ENCODE measurements at places on chromosomes 1 and 21.

GRCh38 chr1:169129109-169129784 is 22.8 kb downstream of the ATP1B1 start:
- no peak for DNase-seq

DNA sequence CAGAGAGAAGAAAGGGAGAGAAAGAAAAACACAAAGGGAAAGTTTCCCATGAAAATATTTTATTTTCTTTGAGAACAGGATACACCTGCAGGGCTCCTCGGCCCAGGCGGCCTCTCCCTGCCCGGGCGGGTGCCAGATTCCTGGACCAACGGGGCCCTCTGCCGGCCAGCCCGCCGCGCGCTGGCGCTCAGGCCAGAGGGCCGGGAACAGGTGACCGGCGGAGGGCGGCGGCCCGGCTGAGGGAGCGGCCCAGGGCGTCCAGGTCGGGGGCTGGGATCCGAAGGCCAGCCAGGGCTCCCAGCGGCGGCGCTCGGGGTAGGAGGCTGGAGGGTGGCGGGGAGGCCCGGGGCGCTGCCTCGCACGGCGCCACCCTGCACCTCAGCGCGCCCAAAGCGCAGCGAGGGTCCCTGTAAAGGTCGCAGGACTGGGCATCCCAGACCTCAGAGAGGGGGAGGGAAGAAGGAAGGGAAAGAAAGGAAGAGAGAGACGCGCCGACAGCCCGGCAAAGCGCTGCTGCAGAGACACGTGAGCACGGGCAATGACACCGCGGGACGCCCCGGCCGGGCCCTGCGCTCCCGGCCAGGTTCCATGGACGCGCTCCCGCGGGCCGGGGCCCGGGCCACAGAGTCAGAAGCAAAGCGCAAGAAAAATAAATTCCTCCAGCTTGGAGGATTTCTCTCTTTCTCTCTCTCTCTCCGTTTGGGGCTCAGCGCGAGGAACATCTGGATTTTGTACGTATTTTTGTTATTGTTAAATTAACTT is 927 bp downstream of the WNT9A start:
- DNase-seq, result peak; percentile 9

GRCh38 chr1:6041432-6042062 is 4.1 kb upstream of the KCNAB2 start:
- DNase-seq, result no peak

- DNase-seq, result no peak
These were observed 301.7 kb upstream of the VAMP3 start for GRCh38 chr1:7469255-7469938.

- DNase-seq, result no peak
These were observed 14.6 kb downstream of the EPHX1 start for GRCh38 chr1:225824533-225824941.

- DNase-seq, result no peak
These were observed 131.5 kb upstream of the LMO4 start for GRCh38 chr1:87197156-87197555.

- DNase-seq, result peak; percentile 57
These were observed 70.3 kb downstream of the PIK3CD start for GRCh38 chr1:9721606-9722377.

DNA sequence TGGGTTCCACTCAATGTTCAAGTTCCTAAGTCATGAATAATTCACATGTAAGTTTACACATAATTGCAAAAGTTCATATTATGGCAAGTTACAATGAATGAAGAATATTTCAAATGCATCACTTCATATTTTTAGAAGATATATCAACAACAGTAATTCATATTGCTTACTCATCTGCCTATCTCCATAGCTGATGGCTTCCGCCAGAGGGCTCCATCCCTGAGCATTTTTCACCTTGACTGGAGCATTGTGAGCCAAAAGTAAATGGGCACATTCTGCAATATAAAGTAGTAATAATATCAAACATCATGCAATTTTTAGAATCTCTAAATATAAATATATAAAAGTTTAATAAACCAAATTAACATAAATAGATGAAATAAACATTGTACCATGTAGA is 29.8 kb downstream of the ANKRD13C start:
- no peak for DNase-seq

DNA sequence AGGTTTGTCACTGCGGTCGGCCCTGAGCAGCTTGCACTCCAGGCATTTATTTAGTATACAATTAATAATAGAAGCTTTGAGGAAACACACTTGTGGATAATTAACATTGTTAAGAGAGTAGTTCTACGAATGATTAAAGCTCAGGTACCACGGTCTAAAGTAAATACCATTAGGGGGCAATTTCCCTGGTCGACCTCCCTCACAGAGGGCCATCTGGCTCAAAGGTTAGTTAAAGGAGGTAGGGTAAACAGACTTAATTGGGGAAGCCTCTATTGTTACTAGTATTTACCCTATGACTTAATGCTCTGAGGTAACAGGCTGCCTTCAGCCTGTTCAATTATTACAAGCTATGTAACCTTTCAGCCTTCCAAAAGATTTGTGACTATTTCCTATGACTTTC is 122.3 kb upstream of the SLC44A3 start:
- DNase-seq, result no peak

GRCh38 chr1:87523466-87523865 is 194.8 kb downstream of the LMO4 start:
- no peak for DNase-seq

- DNase-seq, result no peak
These were observed 290.8 kb downstream of the LRRC7 start for GRCh38 chr1:69858534-69858933.

DNA sequence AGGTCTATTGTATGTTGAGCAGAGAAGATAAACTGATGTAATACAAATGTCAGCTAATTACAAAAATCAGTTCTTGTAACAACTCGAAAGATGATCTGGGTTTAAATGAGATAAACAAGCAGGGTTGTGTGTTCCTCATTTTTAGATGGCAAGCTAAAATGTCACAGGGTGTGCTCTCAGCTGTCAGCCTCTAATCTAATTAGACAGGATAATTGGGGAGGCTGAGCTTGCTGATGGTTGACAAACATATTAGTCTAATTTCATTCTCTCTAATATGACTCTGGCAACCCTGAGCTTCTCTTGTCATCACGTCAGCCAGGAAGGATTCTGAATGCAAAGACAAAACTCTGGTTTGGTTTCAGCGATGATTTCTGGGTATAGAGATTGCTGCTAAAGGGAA is 335.3 kb upstream of the KAZN start:
- DNase-seq, result no peak

- no peak for DNase-seq
These were observed 898.6 kb downstream of the AMY1C start for GRCh38 chr1:104648269-104648691.

GRCh38 chr1:111214074-111214801 is 13.3 kb upstream of the CHI3L2 start:
- no peak for DNase-seq

GRCh38 chr1:114347431-114348209 is 163.4 kb downstream of the TRIM33 start:
- DNase-seq, result no peak

DNA sequence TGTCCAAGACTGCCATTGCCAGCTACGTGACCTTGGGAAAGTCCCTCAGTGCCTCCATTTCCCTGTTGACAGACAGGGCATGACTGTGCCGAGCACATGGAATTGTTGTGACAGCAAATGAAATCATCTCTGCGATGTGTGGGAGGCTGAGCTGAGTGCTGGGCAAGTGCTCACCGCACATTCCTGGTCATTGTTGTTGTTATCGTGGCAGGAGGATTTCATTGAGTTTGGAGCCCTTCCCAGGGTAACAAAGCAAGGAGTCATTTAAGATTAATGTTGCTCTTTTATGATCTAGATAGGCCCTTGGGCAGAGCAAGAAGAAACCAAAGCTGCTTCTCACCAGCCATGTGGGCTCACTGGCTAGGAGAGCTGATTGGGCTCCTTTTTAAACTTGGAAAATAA is 39.6 kb upstream of the ITPKB start:
- DNase-seq, result no peak

DNA sequence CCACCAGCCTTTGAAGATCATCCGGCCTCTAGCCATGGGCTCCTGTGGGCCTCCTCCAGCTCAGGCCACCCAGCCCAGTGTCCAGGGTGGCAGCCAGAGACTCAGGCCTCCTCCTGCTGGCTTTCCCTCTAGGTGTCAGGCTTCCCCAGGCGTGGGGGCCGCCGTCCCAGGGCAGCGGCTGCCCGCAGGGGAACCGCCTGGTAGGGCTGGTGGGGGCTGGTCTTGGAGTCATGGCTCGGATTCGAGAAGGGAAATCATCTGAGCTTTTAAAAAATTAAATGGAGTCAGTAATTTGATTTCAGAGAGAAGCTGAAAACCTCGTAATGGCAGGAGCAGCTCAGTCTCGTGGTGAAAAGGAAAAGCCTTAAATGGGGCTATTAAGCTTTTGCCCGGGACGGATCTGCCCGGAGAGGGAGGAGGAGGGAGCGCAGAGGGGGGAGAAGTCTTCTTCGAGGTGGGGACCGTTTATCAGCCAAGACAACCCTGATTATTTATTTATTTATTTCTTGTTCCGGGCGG is 66.4 kb upstream of the TARDBP start:
- no peak for DNase-seq

GRCh38 chr1:230166366-230167132 is 99.5 kb downstream of the GALNT2 start:
- no peak for DNase-seq

DNA sequence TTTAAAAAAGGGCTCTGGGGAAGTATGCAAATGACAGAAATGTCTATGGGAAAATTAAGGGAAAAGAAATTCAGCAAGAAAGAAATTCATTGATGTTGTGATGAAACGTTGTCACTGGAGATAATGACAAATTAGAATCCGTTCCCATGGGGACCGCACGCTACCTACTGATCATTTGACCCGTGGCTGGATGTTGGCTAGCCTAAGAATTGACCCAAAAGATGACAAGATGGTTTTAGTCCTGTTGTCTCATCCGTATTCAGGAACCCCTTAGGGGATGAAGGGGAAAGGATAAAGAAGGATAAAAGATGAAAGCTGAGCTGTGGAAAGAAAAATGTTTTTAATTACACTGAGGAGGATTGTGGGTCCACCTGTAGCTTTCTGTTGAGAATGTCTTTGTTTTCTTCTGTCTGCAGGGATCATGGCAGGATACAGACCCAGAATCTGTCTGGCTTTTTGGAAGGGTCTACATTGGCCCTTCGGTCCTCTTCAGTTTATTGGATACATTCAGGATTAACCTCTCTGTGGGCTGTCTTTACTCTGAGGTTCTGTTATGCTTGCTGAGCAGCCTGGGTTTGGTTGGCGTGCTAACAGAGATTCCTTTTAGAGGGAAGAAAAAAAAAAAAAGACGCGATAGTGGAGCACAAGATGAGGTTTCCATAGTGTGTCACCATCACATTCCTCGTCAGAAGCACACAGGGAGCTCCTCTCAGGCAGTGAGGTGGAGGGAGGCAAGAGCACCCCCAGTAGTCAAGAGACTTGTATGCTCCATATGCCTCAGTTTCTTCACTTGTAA is 106.2 kb downstream of the CACHD1 start:
- no peak for DNase-seq

- DNase-seq, result no peak
These were observed 158.8 kb downstream of the TOMM20 start for GRCh38 chr1:234969581-234970400.

DNA sequence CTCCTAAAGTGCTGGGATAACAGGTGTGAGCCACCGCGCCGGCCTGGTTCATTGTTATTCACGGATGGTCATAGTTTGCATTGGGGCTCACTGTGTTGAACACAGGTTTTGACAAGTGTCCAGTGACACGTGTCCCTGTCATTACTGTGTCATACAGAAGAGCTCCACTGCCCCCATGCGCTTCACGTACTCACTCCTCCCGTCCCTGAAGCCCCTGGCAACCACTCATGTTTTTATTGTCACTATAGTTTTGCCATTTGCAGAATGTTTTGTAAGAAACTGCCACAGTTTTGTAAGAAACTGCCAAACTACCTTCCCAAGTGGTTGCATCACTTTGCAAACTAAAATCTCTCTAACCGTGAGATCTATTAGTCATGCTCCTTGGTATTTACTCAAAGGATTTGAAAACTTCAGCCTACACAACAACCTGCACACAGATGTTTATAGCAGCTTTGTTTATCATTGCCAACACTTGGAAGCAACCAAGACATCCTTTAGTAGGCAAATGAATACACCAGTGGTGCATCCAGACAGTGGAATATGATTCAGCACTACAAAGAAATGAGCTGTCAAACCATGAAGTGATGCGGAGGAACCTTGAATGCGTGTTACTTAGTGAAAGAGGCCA is 163.2 kb upstream of the COL6A1 start:
- DNase-seq, result no peak

Data from T-helper 2 cell (primary cell).